ENCODE measurements at places on chromosomes 12 and 14. TPM values are rescaled to one million over a fixed set of nuclear protein-coding genes. Genes with fewer than 3 reads are reported as not detected.
A peak's percentile ranks its signal among the peaks of the same experiment; 100 is the strongest.

Gene GPD1
- total RNA-seq = not detected

DNA sequence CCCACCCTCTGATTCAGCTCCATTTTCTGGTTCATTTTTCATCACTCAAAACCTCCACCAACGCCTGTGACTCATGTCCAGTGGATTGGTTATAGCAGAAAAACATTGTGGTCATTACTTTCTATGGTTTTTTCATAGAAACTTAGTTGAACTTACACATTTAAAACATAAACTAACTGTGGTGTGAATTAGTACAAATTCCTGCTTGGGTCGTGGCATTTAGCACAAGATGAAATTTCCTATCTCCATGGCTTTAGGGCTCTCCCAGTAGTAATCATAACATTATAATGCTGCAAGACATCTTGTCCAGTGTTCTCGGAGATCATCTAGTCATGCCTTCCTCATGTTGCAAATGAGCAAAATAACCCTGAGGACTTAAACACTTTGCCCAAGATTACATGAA is 7.1 kb downstream of the RNASE7 start:
- DNase-seq = peak; percentile 10
- no peak overlapping the region for H3K27ac ChIP-seq
- no peaks in the 10 kb centered on the region for H3K36me3 ChIP-seq

- H3K27me3 ChIP-seq = no peaks in the 10 kb centered on the region
- H3K27ac ChIP-seq = no peak overlapping the region
- DNase-seq = no peak
- no peak overlapping the region for H3K4me3 ChIP-seq
Measured at GRCh38 chr12:130070126-130070611, 92.1 kb upstream of the FZD10 start.

Gene BIN2
- total RNA-seq = not detected

Gene PRKD1
- total RNA-seq = 15.9 TPM

Measured in fibroblast of lung (primary cell).